ENCODE measurements at places on chromosomes 6 and 20. TPM values are rescaled to one million over a fixed set of nuclear protein-coding genes. Genes with fewer than 3 reads are reported as not detected.

F13A1 gene
- total RNA-seq: 0.18 TPM

MOCS1 gene
- total RNA-seq: 1.1 TPM

- no peak for DNase-seq
Observed at GRCh38 chr6:77813090-77813489, 160.3 kb downstream of the MEI4 start.

DNA sequence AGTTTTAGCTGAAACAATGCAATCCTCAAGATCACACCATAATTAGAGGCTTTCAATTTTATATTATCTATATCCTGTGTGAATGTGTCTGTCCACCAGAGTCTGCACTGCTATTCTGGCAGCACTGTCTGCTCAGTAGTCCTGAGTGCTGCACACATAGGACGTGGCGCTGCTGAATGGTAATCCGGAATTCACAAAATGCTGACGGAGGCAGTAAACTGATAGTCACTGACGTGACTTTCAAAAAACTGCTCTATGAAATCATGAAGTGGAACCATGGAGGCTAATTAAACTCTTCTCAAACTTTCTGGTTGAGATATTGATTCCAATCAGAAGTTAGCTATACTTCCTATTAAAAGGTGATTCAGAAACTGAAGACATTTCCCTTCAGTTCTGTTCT is 190.8 kb upstream of the NOX3 start:
- no peak for DNase-seq

Data from T-cell (primary cell).